ENCODE measurements at places on chromosomes 6 and 20.
A peak's percentile ranks its signal among the peaks of the same experiment; 100 is the strongest.

GRCh38 chr6:51249798-51250197 lies 431.1 kb downstream of the TFAP2B start:
- no peak for DNase-seq

DNA sequence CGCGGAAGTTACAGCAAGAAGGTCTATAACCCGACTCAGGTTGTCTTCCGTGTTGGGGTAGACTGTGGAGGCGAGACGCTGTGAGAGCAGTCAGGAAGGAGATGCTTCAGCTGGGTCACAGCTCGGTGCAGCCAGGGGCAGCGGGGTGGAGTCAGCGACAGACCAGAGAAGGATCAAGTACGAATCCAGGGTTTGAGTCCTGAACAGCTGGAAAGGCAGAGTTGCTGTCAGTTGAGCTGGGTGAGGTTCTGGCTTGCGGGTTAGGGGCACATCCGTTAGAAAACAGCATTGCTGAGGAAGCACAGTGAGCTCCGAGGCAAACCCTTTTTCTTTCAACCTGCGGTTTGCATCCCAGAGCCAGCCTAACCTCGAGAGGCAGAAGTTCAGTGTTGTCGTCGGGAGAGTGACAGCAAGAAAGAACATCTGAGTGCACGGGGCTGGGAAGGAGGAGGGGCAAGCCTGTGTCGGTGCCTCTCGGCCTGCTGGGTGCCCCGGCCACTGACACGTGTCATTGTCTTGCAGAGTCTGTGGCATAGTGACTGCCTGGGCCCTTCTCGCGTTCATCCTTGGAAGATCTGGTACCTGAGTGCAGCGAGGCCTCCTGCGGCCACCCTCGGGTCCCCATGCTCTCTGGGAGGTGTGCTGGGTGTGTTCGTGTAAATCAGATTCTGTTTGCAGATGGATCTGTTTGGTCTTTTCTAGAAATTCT lies 20.0 kb downstream of the PNLDC1 start:
- no peak for DNase-seq

DNA sequence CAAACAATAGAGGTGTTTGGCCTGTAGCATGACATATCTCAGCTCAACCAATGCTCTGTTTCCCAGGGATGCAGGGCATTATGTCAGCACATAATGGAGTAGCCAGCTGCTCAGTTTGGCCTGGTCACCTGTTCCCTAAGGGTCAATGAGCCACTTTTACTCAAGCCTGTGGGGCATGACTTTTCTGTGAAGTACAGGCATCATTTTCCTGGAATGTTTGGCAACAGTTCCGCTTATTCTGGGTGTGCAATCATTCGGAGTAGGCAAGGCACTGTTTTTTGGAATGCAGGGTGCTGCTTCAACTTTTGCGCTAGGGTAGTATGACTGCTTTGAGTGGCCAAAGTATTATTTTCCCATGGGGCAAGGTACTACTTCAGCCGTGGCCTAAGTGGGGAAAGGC lies 665.4 kb downstream of the EPHA7 start:
- no peak for DNase-seq

GRCh38 chr6:48765352-48765961 lies 654.5 kb upstream of the PTCHD4 start:
- DNase-seq, result peak; percentile 53

DNA sequence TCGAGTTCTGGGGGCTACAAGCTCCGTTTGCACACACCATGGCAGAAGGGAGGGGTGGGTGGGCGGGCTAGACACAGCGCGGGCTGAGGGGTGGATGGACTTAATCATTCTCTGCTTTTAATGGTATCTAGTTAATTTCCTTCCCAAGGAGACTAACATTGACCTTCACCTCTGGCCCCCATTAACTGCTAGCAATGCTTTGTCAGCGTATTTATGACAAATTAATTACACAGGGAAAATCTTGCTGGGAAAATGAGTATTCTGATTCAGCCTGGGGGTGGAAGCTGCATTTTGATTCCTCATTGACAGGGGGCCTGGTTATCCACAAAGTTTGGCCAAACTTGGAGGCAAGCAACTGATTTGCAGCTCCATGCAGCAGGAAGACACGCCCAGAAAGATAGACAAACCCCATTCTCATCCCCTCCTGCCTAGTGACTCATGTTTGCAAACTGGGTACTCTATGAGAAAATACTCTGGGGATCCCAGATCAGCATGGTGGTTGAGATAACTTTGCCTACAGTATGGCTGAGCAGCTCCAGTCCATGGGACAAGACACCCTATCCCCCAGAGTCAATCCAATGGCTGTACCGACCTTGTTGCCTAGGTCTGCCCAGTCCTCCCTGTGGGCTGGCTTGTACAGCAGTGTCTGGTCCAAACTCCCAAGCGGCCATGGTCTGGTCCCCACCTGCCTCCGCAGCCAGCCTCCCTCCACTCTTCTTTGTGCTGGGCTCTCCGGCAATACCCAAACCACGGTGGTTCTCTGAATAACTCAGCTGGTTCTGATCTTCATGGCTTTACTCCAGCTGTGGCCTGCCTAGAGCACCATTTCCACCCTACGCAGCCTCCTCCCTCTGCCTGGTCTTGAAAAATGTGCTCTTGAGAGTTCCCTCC lies 19.7 kb downstream of the ZBP1 start:
- no peak for DNase-seq

All from HTR-8/SVneo (cell line).